ENCODE measurements at places on chromosomes 7 and 10.

GRCh38 chr10:116978901-116979300 lies 26.1 kb downstream of the SHTN1 start:
- DNase-seq, result no peak

- DNase-seq, result no peak
Measured at GRCh38 chr10:412109-412508, 276.9 kb downstream of the ZMYND11 start.

DNA sequence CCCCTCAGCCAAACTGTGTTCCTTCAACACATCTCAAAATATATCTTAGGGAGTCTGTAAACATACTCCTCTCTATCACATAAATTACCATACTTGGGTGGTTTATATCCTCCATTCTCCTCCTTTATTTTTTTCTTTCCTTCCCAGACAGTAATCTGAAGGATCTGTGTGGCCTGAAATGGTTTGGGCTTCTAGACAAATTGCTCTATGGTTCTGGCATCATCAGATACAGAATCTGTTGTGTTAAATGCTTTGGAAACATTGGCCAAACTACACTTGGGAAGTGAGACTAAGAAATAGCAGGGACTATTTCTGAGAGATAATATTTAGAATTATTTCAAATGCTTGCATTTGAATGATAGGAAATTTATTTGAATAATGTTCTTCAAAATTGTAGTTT lies 353.0 kb upstream of the KCND2 start:
- DNase-seq, result no peak

GRCh38 chr7:12553416-12553815 lies 17.1 kb upstream of the SCIN start:
- no peak for DNase-seq

DNA sequence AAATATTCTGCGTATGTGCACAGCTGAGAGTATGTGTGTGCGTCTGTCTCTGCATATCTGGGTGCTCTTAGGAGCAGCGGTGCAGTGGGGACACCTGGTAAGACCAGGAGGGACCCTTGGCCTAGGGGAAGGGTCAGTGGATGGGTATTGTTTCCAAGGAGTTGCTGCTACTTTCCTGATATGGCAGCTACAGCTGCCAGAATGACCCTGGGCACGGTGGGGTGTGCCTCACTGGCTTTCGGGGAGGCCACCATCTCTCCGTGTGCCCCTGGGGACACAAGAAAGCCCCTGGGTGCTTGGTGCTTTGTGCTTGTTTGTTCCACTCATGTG lies 8.6 kb downstream of the PFKFB3 start:
- DNase-seq, result no peak

- DNase-seq, result no peak
Measured at GRCh38 chr10:16016688-16017087, 156.4 kb upstream of the MINDY3 start.

- DNase-seq, result no peak
Measured at GRCh38 chr7:1290679-1291356, 58.1 kb downstream of the UNCX start.

DNA sequence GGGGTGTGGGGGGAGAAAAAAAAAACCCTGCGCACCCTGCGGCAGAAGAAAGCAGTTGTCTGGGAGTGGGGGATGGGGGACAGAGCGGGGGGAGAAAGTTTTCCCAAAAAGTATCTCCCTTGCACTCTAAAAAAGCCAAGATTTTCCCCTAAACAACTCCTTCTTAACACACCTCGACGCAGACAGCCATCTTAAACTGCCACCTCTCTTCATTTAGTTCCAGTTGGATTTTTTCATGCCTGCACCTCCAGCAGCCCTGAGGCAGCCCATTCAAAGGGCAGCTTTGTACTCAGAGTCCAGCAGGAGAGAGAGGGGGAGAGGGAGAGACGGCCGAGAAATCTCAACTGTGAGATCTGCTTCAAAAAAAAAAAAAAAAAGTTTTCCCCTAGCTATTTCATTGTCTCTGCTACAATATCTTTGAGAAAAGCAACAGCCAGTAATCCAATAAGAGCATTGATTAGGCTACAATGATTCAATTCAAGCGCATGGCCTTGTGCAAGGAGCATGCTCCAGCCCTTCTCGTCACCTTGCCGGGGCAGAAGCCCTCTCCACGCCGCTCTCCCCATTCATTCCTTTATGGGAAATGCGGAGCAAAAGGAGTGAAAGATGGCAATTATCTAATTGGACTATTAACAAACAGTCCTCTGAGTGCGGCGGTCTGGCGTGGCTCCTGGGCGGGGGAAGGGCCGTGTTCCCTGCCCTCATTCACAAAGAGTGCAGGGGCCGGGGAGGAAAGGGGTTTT lies 939 bp upstream of the VAX1 start:
- no peak for DNase-seq

GRCh38 chr10:124622158-124622557 lies 122.0 kb downstream of the FAM53B start:
- no peak for DNase-seq

GRCh38 chr10:128130051-128130450 lies 3.8 kb upstream of the MKI67 start:
- no peak for DNase-seq

DNA sequence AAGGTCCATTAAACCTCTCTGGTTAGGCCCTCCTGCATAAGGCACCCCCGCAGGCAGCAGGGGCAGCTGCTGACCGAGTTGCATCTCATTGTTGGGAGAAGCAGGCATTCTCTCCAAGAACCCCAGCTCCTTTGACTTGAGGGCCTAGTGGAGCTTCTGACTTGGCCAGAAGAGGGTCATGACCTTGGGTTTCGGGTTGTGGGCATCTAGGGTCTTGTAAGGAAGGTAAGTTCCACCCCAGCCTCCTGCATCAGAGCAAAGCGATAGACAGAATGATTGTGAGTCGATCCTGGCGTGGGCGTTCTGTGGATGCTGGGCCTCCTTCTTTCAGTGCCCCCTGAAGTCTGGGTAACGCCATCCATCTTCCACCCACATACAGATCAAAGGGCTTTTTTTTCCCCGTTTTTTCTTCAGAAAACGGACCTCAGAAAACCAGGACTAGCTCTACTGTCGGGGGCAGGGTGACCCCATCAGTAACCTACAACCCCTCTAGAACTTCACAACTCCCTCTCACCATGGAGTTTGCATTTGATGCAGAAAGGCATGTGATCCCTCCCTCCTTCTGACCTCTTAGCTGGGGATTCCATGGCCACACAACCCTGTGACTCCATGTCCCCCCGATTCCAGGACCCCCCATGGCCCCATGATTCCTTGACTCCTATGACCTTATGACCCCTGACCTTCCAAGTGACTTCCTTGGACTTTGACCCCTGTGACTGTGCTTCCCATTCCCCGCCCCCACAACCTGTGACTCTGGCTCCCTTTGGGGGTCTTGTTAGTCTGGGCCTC lies 3.0 kb downstream of the SEMA4G start:
- no peak for DNase-seq

DNA sequence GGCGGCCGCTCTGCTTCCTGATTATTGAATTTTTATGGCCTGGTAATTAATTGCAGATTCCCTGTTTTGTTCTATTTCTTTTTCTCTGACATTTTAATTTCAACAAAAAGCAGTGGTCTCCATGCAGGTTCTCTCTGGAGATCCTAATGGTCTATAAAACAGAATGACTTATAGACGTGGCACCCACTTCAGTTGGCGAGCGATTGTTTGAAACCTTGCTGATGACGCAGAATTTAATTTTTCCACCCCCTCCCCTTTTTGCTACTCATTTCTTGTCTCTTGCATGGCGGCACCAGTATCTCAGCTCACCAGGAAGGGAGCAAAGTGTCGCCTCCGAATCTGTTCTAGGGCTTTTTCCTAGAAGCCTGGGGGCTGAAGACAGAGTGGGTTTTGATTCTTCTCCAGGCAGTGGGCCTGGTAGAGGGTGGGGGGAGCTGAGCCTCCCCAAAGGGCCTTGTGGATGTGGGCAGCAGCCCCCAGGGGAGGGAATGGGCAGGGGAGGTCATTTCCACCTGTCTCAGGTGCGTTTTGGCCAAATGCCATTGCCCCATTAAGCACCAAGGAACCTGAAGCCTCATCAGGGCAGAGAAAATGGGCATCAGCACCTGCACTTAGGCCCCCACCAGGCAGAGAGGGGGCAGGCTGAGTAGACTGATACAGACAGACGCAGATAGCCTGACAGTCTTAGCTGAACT lies 3.5 kb upstream of the COMTD1 start:
- no peak for DNase-seq

GRCh38 chr7:129498021-129498420 lies 4.3 kb upstream of the SMKR1 start:
- DNase-seq, result no peak
